IPS DF 6.9 (cell line): ENCODE measurements at places on chromosomes 3 and 15.

- no peak for DNase-seq
Observed at GRCh38 chr3:183710231-183710630, 12.6 kb downstream of the YEATS2 start.

GRCh38 chr3:70820397-70820796, 508.0 kb upstream of the MDFIC2 start:
- no peak for DNase-seq

GRCh38 chr3:74267588-74268184, 346.8 kb downstream of the CNTN3 start:
- peak; percentile 27 for DNase-seq

DNA sequence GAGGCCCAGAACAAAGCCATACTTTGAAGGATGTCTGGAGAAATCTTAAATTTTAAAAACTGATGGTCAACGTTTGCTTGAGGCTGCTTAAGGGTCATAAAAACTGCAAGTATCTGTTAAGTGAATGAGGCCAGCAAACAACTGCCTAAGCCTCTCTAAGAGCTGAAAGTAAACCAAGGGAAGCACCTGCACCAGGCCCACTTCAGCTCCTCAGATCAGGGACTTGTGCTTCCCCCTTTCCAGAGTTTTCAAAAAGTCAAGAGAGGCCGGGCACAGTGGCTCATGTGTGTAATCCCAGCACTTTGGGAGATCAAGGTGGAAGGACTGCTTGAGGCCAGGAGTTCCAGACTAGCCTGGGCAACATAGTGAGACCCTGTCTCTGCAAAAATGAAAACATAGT, 9.1 kb downstream of the FBXL22 start:
- no peak for DNase-seq

- DNase-seq: no peak
Observed at GRCh38 chr3:64508140-64508539, 179.7 kb downstream of the ADAMTS9 start.

GRCh38 chr3:153338487-153338886, 176.5 kb downstream of the RAP2B start:
- DNase-seq: no peak

DNA sequence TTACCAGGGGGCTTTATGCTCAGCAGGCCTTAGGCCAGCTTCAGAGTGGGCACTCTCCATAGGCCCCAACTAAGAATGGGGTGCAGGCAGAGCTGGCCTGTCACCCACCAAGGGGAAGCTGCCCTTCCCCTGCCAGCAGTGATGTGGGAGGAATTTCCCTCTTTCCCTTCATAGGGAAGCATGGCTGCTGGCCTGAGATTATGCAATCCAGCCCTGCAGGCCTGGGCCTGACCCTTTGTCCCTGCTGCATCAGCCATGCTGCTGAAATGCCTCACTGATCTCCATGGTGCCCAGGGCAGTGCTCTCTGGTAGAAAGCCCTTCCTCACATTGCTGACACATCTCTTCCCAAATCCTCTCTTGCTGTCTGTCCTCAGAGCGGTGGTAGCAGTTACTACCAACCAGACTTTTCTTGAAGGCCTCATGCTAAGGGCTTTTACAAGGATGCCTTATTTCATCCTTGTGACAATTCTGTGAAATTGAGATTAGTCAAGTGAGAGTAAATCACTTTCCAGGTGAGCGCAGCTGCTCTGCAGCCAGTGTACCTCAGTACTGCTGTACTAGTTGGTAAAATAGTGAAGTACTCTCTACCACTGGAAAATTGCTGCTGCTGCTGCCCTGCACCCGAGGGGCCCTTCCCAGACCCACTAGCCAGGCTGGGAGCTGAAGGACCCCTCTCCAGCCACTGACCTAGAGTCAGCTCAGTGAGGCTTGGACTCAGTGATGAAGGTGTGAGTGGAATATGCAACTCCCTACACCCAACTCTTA, 33.8 kb downstream of the MRAS start:
- DNase-seq: no peak

DNA sequence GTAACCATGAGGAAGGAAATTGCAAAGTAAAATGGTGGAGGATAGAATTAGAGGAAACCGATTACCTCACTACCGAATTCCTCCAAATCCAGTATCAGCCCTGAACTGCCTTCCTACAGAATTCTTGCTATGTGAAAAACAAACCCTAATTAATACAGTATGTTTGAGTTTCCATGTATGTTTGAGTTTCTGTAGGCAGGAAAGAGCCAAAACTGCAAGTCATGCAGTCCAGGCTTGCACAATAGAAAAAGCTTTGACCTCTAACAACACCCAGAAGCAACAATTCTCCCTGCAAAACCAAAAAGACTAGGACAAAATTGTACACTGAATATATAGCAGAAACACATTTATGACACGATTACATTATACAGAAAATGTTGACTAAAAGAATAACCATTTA, 614.8 kb downstream of the DIPK2A start:
- DNase-seq: no peak

DNA sequence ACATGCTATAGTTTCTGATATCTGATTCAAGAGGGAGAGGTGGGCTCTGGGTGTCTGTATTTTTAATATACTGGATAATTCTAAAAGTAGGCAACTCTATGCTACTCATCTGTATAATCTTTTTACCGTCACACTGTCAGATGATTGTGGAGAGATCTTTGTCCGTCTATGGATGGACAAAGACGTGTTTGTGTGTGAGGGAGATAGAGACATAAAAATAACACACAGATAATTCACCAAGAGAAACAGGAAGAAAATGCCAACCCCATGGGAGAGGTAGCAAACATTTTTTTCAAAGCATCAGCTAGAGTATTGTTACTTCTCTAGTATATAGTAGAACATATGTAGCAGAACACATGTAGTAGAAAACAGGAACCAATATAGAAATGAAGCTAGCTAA, 346.1 kb downstream of the AGBL1 start:
- DNase-seq: no peak

DNA sequence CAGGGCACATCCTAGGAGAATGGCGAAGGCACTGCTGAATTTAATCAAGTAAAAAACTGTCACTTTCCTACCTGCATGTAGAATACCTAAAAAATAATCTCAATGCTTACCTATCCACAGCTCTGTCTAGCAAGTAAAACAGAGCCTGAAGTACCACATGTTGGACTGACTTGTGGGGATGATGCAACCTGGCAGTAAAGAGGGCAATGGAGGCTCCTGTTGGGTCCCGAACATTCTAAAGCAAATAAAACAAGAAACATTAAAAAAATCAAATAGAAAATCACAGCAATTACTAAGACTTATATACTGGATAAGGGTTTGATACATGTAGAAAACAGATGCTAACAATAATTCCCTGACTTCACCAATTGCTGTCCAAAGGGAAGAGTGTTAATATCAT, 56.1 kb downstream of the PTPN9 start:
- no peak for DNase-seq

- DNase-seq: no peak
Observed at GRCh38 chr15:89743594-89743993, 7.5 kb downstream of the MESP1 start.

GRCh38 chr3:123088387-123088786, 21.6 kb downstream of the PDIA5 start:
- DNase-seq: no peak

GRCh38 chr15:67107014-67107812, 41.8 kb downstream of the SMAD3 start:
- DNase-seq: no peak

- DNase-seq: no peak
Observed at GRCh38 chr3:72189339-72189738, 404.4 kb upstream of the PROK2 start.

DNA sequence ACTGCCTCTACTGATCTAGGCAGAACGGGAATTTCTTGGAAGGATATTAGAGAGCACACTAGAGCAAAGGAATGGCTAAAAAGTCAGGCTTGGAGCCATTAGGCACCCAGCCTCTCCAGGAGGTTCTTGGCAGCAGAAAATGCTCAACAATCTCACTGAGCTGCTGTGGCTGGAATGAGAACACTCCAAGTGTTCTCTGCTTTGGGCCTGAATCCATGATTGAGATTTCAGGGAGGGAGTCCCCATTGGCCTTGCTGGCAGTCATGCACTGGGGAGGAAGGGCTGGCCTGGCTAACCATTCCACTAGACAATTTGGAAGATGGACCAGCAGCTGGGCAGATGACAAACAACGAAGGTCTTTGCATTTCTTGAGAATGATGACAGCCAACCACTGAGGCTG, 362.6 kb downstream of the SHQ1 start:
- no peak for DNase-seq

GRCh38 chr3:178588628-178589027, 52.4 kb downstream of the KCNMB2 start:
- no peak for DNase-seq

- DNase-seq: no peak
Observed at GRCh38 chr3:178201714-178202113, 334.5 kb upstream of the KCNMB2 start.

DNA sequence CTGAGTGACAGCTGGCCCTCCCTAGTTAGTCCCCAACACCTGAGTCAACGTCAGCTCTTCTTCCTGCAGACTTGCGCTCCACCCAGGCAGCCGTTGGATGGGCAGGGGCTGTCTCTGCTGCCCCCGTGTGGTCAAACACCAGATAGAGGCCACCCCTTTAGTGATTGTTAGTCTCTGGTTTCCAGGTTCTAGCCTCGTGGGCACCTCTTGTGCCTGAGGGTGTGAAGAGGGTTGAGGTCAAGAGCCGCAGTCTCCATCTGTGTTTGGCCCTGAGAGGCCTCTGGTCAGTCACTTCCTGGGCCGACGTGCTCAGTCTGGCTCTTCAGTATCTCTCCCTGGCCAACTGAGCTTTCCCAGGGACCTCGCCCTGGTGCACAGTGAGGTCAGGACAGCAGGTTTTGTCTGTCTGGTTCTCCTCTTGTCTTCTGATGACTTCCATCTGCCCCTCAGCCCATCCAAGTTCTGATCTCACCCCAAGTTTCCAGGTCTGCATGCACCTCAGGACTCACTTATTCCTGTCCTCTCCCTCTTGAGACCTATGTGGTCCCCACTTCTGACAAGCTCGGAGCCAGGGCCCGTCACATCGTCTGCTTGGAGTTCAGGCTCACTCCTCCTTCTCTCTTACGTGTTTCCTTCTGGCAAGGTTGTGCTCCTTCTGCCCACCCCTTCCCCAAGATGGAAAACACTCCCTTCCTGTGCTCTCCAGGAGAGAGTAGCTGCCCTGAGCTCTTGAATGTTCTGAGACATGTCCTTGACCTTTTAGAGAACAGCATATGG, 20.9 kb downstream of the CD276 start:
- peak; percentile 54 for DNase-seq

GRCh38 chr3:86948822-86949221, 42.1 kb downstream of the VGLL3 start:
- no peak for DNase-seq

DNA sequence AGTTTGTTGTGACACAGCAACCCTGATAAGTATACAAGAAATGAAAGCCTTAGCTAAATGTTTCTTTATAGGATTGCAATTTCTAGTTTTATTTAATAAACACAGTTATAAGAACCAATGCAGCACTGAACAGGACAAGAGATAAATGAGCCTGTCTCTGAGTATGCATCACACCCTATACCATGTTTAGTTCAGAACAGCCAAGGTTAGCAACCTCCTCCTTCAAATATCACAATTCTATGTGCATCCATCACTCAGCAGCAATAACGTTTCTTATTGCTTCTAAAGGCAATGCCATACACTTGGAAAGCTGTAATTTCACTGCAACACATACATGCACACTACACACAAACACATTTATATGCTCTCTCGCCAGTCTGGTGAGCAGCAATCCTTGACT, 280.6 kb downstream of the PTPRG start:
- no peak for DNase-seq

- DNase-seq: no peak
Observed at GRCh38 chr3:172125963-172126457, 86.6 kb downstream of the FNDC3B start.

DNA sequence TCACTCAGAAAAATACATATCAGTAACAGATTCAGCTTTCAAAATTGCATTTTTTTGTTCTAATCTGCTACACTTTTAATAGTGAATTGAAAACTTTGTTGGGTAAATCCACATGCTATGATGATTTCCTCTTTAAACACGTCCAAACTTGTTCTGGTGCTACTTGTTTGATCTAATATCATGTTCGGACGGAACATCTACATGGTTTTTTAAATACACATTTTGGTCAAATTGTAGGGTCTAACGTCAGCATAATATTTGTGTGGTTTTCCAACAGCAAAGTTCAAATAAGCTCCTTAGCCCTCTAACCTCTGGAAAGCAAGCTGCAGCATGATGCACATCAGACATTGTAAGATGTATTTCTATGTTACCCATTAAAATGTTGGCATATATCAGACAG, 98.5 kb upstream of the OSTN start:
- DNase-seq: no peak

- no peak for DNase-seq
Observed at GRCh38 chr15:25711164-25711563, 152.0 kb downstream of the ATP10A start.

- no peak for DNase-seq
Observed at GRCh38 chr15:71333136-71333700, 217.9 kb downstream of the THSD4 start.

DNA sequence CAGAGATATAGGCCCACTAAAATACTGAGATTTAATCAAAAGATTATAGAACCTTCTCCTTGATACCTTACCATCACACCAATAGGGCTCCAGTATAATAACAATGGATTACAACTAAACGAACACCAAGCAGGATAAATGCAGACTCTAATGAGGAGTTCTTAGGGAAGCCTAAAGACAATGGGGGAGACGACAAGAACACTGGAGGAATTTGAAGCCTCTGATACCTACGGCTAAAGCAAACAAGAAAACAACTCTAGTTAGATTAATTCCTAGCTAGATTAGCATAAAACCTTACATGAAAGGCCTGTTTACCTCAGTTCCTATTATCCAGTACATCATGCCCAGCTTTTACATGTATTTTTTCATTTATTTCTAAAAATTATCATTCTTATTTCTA, 35.1 kb downstream of the NGLY1 start:
- DNase-seq: no peak

DNA sequence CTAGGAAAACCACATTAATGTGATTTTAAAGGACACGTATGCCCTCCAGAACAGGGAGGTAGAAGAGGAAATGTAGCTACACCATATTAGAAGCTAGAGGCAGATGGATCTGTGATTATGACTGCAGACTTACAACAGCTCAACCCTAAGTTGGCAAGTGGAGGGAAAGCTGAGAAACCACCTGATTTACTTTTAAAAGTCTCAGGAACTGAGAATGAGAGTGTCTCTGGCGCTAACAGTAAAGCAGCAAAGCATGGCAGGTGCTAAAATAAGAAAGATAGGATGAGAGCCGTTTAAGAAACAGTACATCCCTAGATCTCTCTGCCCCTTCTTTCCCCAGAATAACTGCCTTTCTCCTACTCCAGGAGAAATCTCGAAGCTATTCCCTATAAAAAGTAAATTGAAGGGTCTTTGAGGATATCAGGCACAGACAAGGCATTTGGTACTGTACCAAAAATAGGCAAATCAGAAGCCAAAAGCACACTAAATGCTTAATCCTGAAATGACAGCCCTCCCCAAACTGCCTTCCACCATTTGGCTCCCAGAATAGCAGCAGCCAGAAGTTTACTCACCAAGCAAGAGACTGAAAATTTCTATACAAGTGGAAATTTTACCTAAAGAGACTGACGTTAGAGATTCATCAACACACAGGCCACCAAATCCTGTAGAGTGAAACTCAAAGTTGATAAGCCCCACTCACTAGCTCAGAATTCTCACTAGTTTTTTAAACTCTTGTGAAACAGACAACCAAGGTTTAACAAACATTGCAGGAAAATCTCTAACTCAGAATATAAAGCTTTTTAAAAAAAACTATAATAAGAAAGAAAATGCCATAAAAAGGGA, 34.3 kb upstream of the PARP14 start:
- no peak for DNase-seq
